ENCODE measurements at places on chromosomes 6 and 20.

DNA sequence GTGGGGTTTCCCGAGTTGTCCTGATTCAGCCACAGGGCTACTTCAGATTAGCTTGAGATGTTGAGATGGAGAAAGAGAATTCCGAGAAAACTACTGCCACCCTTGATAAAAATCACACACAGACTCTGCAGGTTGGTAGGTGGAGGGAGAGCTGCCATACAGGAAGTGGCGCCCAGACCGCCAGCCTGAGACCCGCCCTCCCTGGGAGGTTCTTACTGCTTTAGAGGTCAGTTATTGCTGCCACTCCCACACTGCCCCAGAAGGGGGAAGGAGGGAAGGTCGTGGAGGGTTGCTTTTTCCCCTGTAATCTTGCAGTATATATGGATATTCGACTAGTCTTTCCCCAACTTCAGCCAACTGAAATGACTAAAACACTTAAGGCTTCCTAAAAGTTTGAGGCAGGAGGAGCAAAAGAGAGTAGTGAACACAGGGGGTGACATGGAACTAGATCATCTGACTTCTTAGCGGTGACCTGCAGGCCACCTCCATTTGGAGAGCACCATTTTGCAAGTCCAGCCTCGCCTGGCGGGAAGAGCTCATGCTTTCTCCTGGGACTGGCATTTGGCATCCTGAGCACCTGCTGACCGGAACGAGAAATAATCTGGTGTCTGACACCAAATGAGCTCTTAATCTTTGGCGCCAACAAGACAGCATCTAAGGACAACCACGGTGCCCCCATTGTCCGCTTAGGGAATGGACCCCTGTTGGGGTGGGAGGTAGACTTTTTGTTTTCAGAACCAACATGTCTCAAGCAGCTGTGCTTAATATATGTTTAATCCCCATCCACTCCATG, 35.7 kb upstream of the SLC22A1 start:
- no peak for DNase-seq
- H3K36me3 ChIP-seq: peaks cover 60% of the 10 kb centered on the region
- H3K4me3 ChIP-seq: no peak overlapping the region
- H3K27me3 ChIP-seq: no peaks in the 10 kb centered on the region

GRCh38 chr6:43634702-43635303, 837 bp upstream of the MAD2L1BP start:
- H3K27me3 ChIP-seq: no peaks in the 10 kb centered on the region
- H3K27ac ChIP-seq: peak overlapping the region; percentile 97
- H3K4me1 ChIP-seq: peaks cover 39% of the 10 kb centered on the region
- H3K36me3 ChIP-seq: peaks cover 33% of the 10 kb centered on the region
- no peak for DNase-seq
- peak overlapping the region; percentile 100 for H3K4me3 ChIP-seq

GRCh38 chr6:145147981-145148749, 587.2 kb downstream of the EPM2A start:
- peaks cover 9% of the 10 kb centered on the region for H3K27me3 ChIP-seq
- no peak for DNase-seq
- H3K27ac ChIP-seq: no peak overlapping the region
- no peak overlapping the region for H3K4me3 ChIP-seq
- no peaks in the 10 kb centered on the region for H3K4me1 ChIP-seq

- no peaks in the 10 kb centered on the region for H3K4me1 ChIP-seq
- H3K27me3 ChIP-seq: peaks cover 6% of the 10 kb centered on the region
- no peaks in the 10 kb centered on the region for H3K36me3 ChIP-seq
- H3K27ac ChIP-seq: no peak overlapping the region
Observed at GRCh38 chr20:63049561-63050221, 42.9 kb upstream of the BHLHE23 start.

- no peaks in the 10 kb centered on the region for H3K27me3 ChIP-seq
- H3K36me3 ChIP-seq: no peaks in the 10 kb centered on the region
- no peak overlapping the region for H3K4me3 ChIP-seq
- no peak for DNase-seq
- H3K27ac ChIP-seq: no peak overlapping the region
Observed at GRCh38 chr20:54203281-54203680, 4.6 kb upstream of the PFDN4 start.

DNA sequence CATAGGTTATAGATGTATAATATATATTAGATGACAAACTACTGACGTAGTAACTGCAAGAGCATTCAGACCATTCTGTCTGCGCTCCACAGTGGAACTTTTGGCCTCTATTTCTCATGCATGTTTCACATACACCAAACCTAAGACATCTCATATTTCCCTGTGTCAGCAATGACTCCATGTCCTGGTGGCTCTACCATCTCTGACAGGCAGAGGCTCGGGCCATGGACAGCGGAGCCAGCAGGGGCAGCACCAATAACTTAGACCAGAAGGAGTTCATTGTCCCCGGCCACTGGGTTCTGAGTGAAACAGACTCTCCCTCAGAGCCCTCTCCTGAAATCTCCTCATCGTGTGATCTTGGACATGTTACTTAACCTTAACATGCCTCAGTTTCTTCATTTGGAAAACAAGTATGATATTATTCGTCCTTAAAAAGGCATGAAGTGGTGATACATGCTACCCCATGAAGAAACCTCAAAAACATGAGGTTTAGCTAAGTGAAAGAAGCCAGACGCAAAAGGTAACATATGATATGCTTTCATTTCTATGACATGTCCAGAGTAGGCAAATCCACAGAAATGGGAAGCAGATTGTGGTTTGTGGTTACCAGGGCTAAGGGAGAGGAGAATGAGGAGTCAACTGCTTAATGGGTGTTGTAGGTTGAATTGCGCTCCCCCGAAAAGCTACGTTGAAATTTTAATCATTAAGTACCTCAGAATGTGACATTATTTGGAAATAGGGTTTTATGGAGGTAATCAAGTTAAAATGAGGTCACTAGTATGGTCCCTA, 564.0 kb upstream of the JARID2 start:
- no peak overlapping the region for H3K4me3 ChIP-seq
- H3K27me3 ChIP-seq: no peaks in the 10 kb centered on the region
- H3K4me1 ChIP-seq: peaks cover 7% of the 10 kb centered on the region
- no peak overlapping the region for H3K27ac ChIP-seq
- DNase-seq: no peak

DNA sequence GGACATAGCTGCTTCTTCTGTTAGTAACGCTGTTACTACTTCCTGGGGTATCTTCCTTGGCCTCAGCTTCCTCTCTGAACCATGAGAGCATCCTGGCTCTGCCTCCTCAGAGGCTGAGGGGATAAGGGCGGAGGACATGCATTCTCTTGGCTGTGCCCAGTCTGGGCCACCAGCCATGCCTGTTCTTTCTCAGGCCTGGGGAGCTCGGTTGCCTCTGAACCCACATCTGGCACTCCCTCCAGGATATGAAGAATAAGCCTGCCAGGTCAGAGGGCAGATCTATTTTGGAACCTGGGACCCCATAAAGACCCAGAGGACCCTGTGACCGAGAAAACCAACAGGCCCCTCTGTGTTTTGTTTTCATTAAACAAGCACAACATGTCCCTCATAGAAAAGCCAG, 6.6 kb upstream of the ANGPT4 start:
- peaks cover 9% of the 10 kb centered on the region for H3K27me3 ChIP-seq
- no peaks in the 10 kb centered on the region for H3K4me1 ChIP-seq
- no peak for DNase-seq

- H3K27me3 ChIP-seq: peaks cover 2% of the 10 kb centered on the region
- no peak for DNase-seq
- no peaks in the 10 kb centered on the region for H3K36me3 ChIP-seq
- peaks cover under 1% of the 10 kb centered on the region for H3K4me1 ChIP-seq
- H3K4me3 ChIP-seq: no peak overlapping the region
Observed at GRCh38 chr20:34200023-34200422, 41.2 kb upstream of the ASIP start.

- H3K4me3 ChIP-seq: no peak overlapping the region
- no peaks in the 10 kb centered on the region for H3K36me3 ChIP-seq
- no peak overlapping the region for H3K27ac ChIP-seq
- no peaks in the 10 kb centered on the region for H3K27me3 ChIP-seq
- H3K4me1 ChIP-seq: no peaks in the 10 kb centered on the region
Observed at GRCh38 chr6:124027392-124027791, 223.7 kb downstream of the NKAIN2 start.

DNA sequence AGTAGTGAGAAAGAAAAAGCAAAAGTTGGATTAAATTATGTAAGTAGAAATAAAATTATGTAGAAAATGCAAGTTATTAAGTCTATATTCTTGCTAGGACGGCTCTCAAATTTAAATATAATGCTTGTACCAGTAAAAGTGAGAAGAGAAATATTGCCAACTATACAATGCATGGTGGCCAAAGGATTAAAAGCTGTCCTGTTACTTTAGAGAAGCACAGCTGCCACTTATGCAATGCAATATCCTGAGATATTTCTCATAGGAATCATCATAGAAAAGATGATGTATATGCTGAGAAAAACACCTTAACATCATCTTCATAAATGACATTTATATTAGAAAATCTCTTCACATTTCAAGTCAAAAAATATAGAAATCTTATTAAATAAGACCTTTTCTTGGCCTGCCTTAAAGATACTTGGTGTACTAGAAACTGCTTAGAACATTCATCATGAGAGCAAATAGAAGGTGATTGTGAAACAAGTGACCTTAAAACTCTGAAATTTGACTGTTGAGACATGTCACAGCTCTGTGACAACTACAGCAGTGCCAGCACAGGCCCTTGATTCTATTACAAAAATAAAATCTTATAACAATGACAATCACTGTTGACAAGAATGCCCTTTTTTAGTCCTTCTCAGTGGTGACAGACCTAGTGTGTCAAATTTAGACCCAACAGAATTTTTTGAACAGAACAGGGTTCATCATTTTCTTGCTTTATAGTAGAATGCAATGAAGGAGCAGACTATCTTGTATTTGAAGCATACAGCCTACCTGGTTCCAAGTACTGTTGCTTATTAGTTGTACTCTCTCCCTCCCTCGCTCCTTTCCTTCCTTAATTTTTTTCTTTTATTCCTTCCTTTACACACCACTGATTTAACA, 173.1 kb downstream of the CLVS2 start:
- no peak for DNase-seq
- no peak overlapping the region for H3K27ac ChIP-seq
- no peaks in the 10 kb centered on the region for H3K4me1 ChIP-seq
- H3K4me3 ChIP-seq: no peak overlapping the region

GRCh38 chr6:41557335-41557734, 11.2 kb downstream of the FOXP4 start:
- H3K27ac ChIP-seq: no peak overlapping the region
- no peak for DNase-seq
- no peak overlapping the region for H3K4me3 ChIP-seq
- H3K4me1 ChIP-seq: peaks cover 18% of the 10 kb centered on the region
- H3K36me3 ChIP-seq: no peaks in the 10 kb centered on the region

DNA sequence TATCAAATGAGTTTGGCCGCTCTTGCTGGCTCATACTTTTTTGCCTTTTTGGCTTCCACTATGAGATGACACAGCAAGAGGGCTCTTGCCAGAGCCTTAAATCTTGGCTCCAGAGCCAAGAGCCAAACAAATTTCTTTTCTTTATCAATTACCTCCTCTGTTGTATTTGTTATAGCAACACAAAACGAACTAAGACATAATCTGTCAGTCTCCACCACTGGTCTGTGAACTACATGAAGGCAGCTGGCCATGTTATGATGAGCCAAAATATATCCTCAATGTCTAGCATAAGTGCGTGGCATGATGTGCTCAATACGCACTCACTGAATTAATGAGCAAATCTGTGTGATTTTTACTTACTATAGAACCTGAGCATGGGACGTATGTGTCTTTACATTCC, 220.0 kb upstream of the ZNF217 start:
- H3K4me3 ChIP-seq: no peak overlapping the region
- H3K36me3 ChIP-seq: no peaks in the 10 kb centered on the region
- H3K4me1 ChIP-seq: peaks cover 13% of the 10 kb centered on the region

- no peaks in the 10 kb centered on the region for H3K36me3 ChIP-seq
- no peak overlapping the region for H3K4me3 ChIP-seq
- H3K27me3 ChIP-seq: no peaks in the 10 kb centered on the region
- DNase-seq: no peak
Observed at GRCh38 chr20:50610212-50610718, 81.1 kb downstream of the RIPOR3 start.

DNA sequence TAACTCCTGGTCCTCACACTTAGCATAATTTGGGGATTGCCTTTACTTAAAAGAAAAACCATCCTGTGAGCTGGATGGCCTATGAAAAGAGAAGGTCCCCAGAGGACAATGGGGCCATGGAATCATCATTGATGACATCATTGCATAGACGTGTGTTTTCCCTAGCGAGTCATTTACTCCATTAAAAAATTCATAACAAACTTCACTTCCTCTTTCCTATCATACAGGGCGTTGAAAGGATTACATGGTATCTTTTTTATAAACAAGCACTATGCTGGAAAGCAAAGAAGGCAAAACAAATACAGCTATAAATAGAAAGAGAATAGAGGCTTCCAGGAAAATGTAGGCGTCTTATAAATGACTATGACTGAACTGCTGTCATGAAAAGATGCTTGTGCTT, 11.3 kb upstream of the COL12A1 start:
- H3K4me3 ChIP-seq: no peak overlapping the region
- H3K36me3 ChIP-seq: no peaks in the 10 kb centered on the region
- peaks cover 27% of the 10 kb centered on the region for H3K27me3 ChIP-seq
- peaks cover 7% of the 10 kb centered on the region for H3K4me1 ChIP-seq
- DNase-seq: no peak

GRCh38 chr6:127051571-127052260, 66.8 kb upstream of the RSPO3 start:
- H3K36me3 ChIP-seq: no peaks in the 10 kb centered on the region
- no peaks in the 10 kb centered on the region for H3K27me3 ChIP-seq
- no peaks in the 10 kb centered on the region for H3K4me1 ChIP-seq

- H3K27me3 ChIP-seq: peaks cover 2% of the 10 kb centered on the region
- no peak overlapping the region for H3K27ac ChIP-seq
- DNase-seq: no peak
- no peaks in the 10 kb centered on the region for H3K36me3 ChIP-seq
- no peak overlapping the region for H3K4me3 ChIP-seq
Observed at GRCh38 chr6:19851241-19852089, 14.3 kb downstream of the ID4 start.

DNA sequence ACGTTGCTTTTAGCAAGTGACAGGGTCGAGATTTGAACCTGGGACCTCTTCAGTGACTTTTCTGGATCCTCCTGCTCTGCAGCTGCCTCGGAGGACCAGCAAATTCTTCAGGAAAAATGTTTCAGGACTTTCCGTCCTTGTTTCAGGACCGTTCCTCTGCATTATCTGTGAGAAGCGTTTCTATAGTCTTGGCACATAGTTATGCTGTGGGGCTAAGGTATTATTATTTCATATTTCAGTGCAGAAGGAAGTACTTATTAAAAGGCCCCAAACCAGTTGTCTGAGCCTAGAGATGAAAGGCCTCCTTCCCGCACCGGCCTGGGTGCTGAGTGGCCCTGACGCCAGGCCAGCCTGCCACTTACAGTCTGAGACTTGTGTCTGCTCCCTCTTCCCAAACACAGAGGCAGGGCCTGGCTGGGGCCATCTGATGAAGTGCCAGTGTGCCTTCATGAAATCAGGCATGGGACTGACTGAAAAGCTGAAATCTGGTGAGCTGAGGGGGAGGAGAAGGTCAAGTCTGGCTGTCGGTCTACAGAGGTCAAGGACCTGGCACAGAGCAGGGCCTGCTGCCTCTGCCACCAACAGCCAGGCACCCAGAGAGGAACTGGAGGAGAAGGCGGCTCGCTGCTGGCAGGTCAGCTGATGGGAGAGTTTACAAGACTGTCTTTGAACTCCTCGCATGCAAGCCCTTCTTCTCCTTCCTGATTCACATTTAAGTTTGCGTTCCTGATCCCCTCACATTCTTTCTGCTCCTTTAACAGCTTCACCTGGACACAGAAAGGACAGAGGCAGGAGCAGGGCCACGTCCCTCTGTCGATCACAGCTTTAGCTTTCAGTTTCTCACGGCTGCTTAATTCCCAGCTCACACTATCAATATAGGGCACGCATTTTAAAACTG, 8.9 kb upstream of the QKI start:
- H3K36me3 ChIP-seq: no peaks in the 10 kb centered on the region
- H3K27me3 ChIP-seq: no peaks in the 10 kb centered on the region
- H3K27ac ChIP-seq: peak overlapping the region; percentile 80
- DNase-seq: peak; percentile 46
